ENCODE measurements at places on chromosomes 3 and 15. TPM values are rescaled to one million over a fixed set of nuclear protein-coding genes. Genes with fewer than 3 reads are reported as not detected.

DNA sequence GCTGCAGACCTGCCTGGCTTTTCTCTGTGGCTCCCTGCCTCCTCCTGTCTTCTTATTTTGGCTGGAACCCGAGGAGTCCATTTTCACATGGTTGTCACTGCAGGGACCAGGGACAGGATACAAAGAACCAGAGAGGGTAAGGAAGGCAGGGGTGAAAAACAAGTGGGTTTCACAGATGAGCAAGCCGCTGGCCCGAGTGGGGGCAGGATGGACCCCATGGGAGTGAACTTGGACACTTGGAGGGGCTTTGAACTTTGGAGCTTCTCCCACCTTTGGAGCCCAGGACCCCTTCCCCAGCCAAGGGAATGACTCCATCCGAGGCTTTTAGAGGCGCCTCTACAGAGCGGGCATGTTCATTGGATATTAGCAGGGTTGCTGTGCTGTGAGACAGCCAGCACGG lies 26.9 kb upstream of the ADCY5 start:
- no peak for DNase-seq

- DNase-seq = no peak
These were observed 19.9 kb downstream of the GOLM2 start for GRCh38 chr15:44308415-44308814.

- peak; percentile 19 for DNase-seq
These were observed 176.0 kb upstream of the BCHE start for GRCh38 chr3:166013073-166013679.

The POLQ gene
- total RNA-seq = 9.9 TPM

All from RPMI7951 (cell line).